ENCODE measurements at places on chromosomes 6 and 20. TPM values are rescaled to one million over a fixed set of nuclear protein-coding genes. Genes with fewer than 3 reads are reported as not detected.

Gene MAVS
- 23.1 TPM for total RNA-seq

Gene MCCD1
- total RNA-seq: not detected

Gene SERINC1
- total RNA-seq: 34.9 TPM

Gene ADGRF1
- total RNA-seq: not detected

Gene MARCKS
- 10.6 TPM for total RNA-seq

Gene CTSA
- 127 TPM for total RNA-seq

Gene ACSS1
- total RNA-seq: 11.8 TPM

Measured in A549 treated with RU486 at 1 μM for 4 hours (cell line).